ENCODE measurements at places on chromosomes 11 and 22.

DNA sequence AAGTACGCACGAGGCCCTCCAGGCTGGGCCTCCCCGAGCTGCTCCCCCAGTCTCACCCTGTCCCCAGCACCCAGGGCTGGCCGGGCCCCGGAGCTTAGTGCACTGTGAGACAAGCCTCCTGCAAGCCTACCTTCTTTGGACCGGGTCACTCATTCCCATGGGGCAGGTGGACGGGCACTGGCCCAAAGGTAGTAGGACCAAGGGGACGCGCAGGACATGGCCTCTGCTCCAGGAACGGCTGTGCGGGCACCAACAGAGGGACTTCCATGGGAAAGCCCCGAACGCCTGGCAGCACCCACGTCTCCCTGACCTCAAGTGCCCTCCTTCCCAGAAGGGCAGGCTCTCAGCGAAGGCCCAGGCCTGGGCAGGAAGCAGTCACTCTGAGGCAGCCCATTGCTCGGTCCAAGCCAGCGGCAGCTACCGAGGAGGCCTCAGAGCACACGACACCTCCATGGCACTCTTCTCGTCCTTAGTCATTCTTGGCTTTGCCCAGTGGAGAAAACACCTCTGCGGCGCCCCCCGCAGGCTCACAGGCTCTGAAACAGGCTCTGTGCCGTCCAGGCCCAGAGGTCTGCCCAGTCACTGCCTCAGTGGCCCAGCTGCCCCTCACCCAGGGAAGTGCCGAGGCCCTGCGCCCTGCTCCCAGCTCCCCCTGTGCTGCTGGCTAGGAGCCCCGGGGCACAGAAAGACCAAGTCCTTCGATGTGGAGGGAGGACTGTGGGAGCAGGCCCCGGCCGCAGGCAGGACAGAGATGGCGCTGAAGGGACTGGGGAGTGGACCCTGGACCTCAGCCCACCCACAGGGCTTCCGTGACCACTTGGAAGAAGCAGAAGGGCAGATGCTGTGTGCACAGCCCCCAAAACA, 3.8 kb downstream of the MOB2 start:
- DNase-seq: no peak

GRCh38 chr11:128463371-128463829, 124.0 kb downstream of the ETS1 start:
- DNase-seq: no peak

GRCh38 chr22:30902496-30903357, 65.8 kb downstream of the MORC2 start:
- no peak for DNase-seq

DNA sequence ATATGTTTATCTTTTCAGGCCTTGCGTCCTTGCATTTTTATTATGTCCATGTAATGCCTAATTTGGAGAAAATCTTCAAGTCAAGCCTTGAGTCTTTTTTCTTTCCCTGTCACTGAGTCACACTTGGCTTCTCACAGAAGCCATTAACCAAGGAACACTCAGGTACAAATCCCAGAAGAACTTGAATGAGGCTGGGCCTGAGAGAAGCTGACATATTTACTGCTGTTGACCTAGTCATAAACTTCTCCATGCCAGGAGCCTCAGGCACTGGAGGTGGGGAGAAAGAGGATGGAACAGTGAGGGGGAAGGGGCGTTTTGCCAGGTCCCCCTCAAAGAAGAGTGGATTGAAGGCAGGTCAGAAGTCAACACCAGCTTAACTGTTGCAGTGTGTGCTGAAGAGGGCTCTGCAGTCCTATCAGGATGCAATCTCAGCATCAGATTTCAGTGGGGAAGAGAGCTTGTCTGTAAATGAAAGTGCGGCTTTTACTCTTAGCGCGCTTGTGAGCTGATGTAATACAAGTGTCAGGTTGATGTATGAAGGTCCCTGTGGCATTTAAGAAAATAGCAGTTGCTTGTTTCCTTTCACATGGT, 526.0 kb downstream of the ETS1 start:
- no peak for DNase-seq

DNA sequence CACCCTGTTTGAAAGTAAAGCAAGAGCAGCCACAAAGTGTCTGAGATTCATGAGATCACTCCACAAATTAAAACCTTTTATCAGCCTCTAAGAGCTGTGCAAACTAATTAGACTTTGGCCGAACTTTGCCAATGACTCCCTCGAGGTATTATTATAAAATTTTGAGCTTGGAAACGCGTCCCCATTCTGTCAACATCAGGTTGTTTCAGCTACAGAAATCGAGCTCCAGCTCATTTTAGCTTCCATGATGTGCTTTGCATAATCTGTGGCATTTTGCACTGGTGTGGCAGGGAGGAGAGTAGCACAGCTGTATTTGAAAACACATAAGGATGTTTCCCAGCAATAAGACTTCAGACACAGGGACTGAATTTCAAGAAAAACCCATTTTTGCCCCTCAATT, 872.2 kb downstream of the NTM start:
- no peak for DNase-seq

GRCh38 chr11:57588046-57588710, 9.3 kb upstream of the SERPING1 start:
- DNase-seq: no peak

- no peak for DNase-seq
Observed at GRCh38 chr11:65131417-65131776, 2.9 kb downstream of the SYVN1 start.

DNA sequence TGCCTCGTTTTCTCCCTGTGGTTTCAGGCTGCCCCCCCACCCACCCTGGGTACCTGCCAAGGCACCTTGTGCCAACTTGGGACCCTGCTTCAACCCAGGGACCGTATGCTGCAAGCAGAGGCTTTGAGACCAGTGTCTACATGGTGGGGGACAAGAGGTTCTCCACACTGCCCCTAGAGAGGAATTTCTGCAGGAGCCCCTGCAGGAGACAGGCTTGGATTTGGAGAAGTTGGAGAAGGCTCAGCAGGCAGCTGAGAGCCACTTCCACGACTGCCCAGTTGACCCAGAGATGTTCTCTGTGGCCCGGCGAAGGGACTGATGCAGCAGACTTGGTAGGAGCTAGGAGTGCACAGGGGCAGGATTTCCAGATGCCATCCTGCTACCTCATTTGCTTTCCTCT, 20.1 kb upstream of the NNMT start:
- DNase-seq: no peak

DNA sequence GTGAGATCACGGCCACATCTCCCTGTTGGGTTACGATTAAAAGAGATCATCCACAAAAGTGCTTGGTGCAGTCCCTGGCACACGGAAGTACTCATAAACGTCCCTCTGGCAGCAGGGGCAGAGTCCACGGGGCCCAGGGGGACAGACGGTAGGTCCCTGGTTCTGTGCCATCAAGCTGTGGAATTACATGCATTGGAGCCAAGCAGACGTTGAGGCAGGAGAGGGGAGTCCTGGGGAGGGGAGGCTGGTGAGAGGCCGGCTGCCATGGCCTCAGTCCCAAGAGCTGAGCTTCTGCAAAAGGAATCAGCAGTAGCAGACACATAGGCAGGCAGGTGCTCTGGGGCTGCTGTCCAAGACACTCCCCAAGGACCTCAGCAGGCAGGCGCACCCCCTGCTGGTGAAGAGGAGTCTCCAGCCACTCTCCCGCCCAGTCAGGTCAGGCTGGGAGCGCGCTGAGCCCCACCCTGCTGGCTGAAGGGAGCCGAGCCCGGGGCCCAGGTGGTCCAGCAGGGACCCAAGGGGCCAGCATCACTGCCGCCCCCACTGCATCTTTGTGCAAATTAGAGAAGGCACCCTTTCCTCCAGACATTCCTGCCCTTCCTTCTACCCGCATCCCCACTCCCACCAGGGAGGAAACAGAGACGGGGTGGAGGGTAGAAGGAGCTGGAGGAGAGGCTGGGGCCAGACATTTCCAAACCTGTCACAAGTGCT, 7.6 kb upstream of the KCTD17 start:
- DNase-seq: no peak

DNA sequence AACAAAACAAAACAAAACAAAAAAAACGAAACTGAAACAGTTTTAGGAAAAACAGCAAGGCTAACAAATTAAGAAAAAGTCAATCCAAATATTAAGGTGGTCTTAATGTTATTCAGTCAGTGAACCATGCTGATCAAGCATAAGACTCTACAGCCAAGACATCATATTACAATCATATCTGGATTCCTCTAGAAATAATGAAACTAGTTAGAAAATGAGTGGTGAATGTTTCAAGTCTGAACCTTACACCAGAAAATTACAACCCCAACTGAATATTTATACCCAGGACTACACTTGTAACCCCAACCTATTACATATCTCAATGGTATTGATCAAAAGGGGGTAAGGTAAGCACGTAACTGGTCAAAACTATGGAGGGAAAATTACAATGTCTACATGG, 48.8 kb downstream of the ACAT1 start:
- no peak for DNase-seq

DNA sequence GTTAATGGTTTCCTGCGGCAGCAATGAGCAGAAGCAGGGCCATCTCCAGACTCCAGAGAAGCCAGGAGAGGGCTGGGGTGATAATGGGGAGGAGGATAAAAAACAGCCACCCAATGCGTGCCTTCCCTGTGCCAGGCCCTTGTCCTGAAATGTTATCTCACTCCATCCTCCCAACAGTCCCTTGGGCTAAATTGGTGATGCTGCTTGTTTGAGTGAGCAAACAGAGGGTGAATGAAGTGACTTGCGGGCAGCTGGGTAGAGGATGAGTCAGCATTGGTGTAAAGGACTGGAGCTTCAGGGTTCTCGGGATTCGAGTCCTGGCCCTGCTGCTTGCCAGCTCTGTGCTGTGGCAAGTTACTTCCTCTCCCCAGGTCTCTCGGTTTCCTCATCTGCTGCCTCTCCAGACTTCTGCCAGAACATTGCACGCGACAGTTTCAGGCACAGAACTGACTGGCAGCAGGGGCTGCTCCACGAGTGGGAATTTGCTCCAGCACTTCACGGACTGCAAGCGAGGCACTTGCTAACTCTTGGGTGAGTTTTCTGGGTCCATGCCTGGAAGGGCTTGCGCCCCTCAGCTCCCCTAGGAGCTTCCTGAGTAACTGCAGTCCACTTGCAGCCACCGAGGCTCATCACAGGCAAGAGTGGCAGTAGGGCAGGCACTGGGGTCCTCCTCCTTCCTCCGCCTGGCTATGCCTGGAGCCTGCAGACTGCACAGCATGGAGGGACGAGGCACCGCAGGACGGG, at the start of gene P2RY6:
TSS of gene P2RY6 (plus strand) at position 403 of the 744 bp plus-strand sequence. CDS start 24,181 bp downstream, outside the sequence.
- DNase-seq: no peak

DNA sequence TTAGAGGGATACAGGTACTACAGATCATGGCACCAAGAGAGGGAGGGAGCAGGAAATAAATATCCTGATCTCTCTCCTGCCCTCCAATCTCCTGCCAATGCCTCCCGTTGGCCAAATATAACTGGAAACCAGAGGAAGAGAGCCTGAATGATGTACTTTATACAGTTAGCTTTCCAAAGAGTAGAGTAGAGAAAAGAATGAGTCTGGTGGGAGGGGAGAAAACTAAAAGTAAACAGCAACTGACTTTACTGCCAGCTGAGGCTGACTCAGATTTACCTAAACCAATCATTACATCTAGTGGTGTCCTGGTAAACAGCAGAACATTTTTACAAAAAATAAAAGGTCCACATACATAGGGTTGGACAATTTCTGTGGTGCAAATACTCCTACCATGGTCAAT, 5.1 kb downstream of the MPZL3 start:
- DNase-seq: no peak

DNA sequence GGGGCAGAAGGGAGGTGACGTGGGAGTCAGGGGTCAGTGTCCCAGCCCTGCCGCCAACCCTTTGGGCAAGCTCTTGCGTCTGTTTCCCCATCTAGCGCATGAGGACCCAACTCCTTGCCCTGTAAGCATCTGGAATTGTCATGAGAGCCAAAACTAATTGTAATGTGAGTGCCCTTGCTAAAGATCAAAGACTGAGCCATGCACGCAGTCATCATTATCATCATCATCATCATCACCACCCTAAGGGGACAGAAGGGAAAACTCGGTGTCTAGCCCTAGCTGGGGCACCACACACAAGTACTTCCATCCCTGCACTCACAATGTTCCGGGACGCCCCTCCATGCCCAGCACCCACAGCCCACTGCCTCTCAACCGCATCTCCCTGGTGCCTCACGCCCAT, 2.5 kb downstream of the LIF start:
- DNase-seq: no peak

- DNase-seq: no peak
Observed at GRCh38 chr22:32691101-32691500, 110.4 kb upstream of the TIMP3 start.

GRCh38 chr11:118396097-118396501, 5.3 kb upstream of the ATP5MG start:
- no peak for DNase-seq

GRCh38 chr11:34044664-34045485, 6.7 kb upstream of the CAPRIN1 start:
- DNase-seq: no peak

- no peak for DNase-seq
Observed at GRCh38 chr11:113373306-113373705, 14.3 kb upstream of the ANKK1 start.

DNA sequence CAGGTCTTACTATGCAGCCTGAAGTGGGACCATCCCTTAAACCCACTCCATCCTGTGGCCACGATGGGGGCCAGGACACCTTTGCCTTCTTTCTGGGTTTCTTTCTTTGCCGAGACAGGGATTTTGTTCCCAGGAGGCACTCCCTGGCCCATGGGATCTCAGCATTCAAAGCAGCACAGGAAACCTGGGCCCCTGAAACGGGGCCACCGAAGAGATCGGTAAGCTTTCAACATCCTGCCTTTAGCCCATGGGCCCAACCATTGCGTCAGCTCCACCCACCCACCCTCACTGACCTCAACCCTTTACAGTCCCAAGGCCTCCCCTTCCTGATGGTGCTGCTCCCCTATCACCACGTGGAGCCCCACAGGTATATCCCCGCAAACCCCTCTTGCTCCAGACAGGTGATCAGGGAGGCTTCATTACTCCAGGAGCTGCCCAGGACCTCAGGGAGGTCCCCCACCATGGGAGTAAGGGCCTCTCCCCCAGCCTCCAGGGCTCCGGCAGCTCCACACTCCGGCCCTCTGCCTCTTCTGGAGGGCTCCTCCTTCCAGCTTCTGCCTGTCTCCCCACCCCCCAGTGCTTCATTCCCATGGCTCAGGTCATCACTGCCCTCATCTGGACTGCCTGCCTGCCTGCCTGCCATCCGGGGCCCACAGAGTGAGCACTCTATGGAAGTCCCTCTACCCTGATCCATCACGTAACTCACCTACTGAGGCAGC, 42.0 kb upstream of the TUB start:
- DNase-seq: no peak

GRCh38 chr11:68010090-68011041, at the start of gene ALDH3B1:
Gene ALDH3B1 (plus strand): TSS chr11:68010327. CDS start chr11:68015298, 4,971 bp downstream.
- DNase-seq: no peak

- DNase-seq: no peak
Observed at GRCh38 chr11:116692318-116693101, 80.3 kb downstream of the BUD13 start.

DNA sequence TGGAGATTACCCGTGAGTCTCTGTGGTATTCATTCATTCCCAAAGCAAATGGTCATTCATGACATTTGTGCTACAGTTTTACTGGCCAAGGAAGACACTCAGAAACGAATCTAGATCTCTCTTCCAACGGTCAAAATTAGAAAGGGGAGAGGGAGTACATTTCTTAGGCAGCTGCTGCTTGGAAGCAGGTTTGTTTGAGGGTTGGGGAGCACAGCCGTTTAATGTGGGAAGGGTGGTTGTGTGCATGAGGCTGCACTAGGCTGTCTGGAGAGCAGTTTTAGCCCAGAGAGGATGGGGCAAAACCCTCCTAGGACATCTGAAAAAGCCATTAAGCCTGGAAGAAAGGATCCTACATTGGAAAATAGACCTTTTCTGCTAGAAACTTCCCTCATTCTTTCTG, 29.7 kb upstream of the TIMP3 start:
- no peak for DNase-seq

- no peak for DNase-seq
Observed at GRCh38 chr11:22807855-22808570, 21.6 kb downstream of the SVIP start.

Measured in stimulated activated CD8-positive, alpha-beta memory T cell treated with anti-CD3 and anti-CD28 coated beads, Interleukin-7, amount 100 ng/mL, for 1 hour (primary cell).